Activated CD8-positive, alpha-beta T cell treated with anti-CD3 and anti-CD28 coated beads for 36 hours (primary cell): ENCODE measurements at places on chromosomes 6 and 20.
A peak's percentile ranks its signal among the peaks of the same experiment; 100 is the strongest.

DNA sequence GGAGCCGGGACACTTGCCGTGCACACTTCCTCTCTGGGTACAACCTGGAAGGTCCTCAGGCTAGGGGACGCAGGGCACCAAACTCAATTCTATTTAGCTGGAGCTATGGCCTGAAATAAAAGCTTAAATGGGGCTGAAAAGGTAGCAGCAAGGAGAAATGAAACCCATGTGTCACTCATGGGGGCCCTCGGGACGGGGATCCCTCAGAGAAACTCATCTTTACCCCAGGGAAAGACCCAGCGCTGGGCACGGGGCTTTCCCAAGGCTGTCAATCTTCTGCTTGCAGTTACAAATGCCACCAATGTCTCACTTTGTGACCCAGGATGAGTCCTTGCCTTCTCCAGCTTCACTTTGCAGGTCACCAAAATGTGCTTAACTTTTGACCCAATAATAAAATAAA is 16.5 kb downstream of the SNAI1 start:
- DNase-seq, result peak; percentile 86
- no peaks in the 10 kb centered on the region for H3K36me3 ChIP-seq
- no peak overlapping the region for H3K4me3 ChIP-seq
- H3K4me1 ChIP-seq, result peaks cover 22% of the 10 kb centered on the region
- no peak overlapping the region for H3K27ac ChIP-seq

DNA sequence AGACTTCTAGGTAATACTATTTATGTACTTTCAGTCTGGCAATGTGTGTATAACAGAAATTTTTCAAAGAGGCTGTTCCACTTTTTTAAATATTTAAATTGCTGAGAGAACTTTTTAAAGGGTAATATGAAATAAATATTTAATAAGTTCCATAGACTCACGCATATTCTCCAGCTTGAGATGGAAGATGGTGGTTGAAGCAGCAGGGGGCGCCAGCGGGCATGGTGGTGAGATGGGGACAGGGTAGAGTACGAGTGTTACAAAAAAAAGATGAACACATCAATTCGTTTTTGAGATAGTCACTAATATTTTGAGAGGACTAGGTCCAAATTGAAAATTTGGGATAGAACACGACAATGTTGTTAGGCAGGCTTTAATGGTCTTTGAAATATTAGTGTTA is 68.4 kb downstream of the RSPO3 start:
- peak; percentile 82 for DNase-seq
- no peak overlapping the region for H3K27ac ChIP-seq
- H3K36me3 ChIP-seq, result no peaks in the 10 kb centered on the region
- H3K4me3 ChIP-seq, result no peak overlapping the region
- peaks cover 10% of the 10 kb centered on the region for H3K27me3 ChIP-seq
- no peaks in the 10 kb centered on the region for H3K4me1 ChIP-seq

- no peak overlapping the region for H3K27ac ChIP-seq
- H3K4me3 ChIP-seq, result no peak overlapping the region
- no peak for DNase-seq
- peaks cover 2% of the 10 kb centered on the region for H3K36me3 ChIP-seq
- H3K4me1 ChIP-seq, result peaks cover 19% of the 10 kb centered on the region
- H3K27me3 ChIP-seq, result no peaks in the 10 kb centered on the region
Observed at GRCh38 chr6:125985979-125986300, 400 bp upstream of the TRMT11 start.

DNA sequence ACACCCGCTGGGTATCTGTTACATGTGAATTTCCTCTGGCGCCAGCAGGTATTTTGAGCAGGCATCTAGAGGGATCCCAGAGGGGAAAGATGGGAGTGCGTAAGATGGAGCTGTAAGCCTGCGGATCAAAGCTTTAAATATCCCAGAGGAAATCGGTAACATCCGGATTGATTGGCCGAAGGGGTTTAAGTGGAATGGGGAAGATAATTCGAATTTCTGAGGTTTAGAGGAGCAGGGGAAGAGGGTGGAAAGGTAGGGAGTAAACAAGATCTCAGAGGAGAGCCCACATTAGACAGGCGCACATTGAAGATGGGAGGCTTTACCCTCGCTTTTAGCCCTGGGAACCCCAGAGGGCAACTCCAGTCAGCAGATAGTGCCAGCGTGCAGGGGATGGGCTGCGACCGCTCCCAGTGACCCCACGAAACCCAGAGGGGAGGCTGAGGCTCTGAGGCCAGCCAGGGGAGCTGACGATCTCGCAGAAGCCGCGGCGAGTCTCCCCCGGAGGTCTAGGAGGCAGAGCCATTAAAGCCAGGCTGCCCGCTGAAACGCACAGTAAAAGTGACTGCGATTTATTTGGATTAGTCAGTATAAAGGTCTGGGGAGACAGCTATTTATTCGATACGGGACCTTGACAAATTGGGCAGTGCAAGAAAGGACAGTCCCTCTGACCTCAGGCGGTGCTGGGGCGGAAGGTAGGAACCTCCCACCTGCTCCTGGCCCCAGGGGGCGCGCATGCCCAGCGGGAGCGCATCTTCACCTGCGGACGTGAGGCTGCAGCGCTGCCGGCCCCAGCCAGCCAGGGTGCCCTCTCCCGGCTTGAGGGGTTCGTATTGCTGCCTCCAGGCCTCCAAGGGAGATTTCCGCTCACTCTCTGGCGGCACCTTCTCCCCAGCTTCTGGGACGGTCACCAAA is 34.3 kb upstream of the TCF21 start:
- no peaks in the 10 kb centered on the region for H3K36me3 ChIP-seq
- peaks cover 8% of the 10 kb centered on the region for H3K4me1 ChIP-seq
- no peak overlapping the region for H3K27ac ChIP-seq
- no peak overlapping the region for H3K4me3 ChIP-seq
- peaks cover 54% of the 10 kb centered on the region for H3K27me3 ChIP-seq
- DNase-seq, result peak; percentile 9
